T-cell (primary cell): ENCODE measurements at places on chromosomes 6 and 20. TPM values are rescaled to one million over a fixed set of nuclear protein-coding genes. Genes with fewer than 3 reads are reported as not detected.

POU5F1 gene
- 2.1 TPM for total RNA-seq

GRCh38 chr6:116363759-116364158 is 7.0 kb upstream of the DSE start:
- no peak for DNase-seq

- no peak for DNase-seq
Observed at GRCh38 chr6:36886950-36887618, 1.3 kb downstream of the C6orf89 start.

DNA sequence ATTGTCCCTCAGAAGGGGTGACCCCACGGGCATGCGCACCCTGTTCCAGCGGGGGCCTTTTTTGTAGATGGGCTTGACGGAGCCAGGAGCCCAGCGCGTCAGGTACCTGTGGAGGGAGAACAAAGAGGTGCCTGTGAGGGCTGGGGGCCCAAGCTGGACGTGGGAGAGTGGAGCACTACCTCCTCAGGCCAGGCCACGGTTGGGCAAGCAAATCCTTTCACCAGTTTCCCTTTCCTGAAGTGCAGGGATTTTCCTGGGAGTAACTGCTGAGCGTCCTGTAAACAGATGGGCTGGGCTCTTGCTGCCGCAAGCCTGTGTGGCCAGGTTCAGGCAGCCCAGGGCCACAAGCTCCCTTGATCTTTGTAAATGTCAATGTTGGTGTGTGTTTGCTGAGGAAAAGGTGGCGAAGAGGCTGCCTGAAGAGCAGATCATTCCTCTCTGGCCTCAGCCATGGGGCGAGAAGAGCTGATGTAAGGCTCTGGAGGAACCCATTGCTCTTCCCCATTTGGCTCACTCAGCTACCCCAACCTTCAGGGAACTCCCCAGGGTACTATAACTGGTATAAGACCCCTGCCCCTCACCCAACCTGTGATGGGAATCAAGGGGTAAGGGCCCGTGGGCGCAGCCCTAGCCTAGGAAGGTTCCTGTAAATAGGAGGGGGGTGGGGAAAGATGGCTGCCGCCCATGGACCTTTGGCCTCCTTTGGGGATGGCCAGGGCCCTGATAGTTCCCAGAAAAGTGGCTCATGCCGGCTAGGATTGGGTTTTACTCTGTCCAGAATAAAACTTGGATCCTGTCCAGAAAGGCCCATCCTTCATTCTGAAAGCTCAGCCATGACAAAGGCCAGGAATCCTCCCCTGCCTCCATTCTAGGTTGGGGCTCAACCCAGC is 15.5 kb downstream of the MRPS18A start:
- DNase-seq, result no peak

SLC52A3 gene
- total RNA-seq, result not detected

PROKR2 gene
- total RNA-seq, result not detected

DNA sequence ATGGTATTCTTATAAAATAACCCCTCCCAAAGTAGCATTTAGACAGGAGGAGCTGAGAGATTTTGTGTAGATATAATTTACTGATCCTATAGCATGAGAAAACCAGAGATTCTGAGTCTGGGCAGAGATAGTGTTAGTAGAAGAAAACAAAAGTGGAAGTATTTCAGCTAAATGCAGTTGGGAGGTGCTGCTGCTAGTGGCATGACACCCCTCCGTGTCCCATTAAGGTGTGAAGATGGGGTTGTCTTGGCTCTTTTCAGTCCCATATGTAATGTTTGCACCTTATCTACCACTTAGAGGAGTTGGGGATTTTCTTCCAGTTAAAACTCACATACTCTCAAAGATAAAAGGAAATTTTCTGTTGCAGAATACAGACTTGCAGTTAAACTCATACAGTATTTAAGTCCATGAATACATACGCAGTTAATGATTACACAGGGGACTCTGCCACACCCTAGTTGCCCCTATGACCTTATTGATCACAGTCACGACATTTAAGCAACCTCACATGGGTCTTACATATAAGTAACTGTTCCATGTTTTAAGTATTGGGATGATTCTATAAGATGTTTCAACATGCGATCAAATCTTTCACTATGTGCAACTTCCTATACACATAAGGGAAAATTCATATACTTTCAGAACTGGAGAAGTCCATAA is 11.5 kb downstream of the TAAR2 start:
- no peak for DNase-seq

DNA sequence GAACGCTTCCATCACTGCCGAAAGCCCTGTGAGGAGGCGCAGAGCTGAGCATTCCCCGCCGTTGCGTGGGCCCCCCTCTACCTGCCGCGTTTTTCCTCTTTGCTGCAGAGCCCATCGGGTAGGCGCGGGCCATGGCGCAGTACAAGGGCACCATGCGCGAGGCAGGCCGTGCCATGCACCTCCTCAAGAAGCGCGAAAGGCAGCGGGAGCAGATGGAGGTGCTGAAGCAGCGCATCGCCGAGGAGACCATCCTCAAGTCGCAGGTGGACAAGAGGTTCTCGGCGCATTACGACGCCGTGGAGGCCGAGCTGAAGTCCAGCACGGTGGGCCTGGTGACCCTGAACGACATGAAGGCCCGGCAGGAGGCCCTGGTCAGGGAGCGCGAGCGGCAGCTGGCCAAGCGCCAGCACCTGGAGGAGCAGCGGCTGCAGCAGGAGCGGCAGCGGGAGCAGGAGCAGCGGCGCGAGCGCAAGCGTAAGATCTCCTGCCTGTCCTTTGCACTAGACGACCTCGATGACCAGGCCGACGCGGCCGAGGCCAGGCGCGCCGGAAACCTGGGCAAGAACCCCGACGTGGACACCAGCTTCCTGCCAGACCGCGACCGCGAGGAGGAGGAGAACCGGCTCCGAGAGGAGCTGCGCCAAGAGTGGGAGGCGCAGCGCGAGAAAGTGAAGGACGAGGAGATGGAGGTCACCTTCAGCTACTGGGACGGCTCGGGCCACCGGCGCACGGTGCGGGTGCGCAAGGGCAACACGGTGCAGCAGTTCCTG is 693 bp downstream of the FAM50B start:
- DNase-seq, result no peak

KHDRBS2 gene
- total RNA-seq, result not detected

DNA sequence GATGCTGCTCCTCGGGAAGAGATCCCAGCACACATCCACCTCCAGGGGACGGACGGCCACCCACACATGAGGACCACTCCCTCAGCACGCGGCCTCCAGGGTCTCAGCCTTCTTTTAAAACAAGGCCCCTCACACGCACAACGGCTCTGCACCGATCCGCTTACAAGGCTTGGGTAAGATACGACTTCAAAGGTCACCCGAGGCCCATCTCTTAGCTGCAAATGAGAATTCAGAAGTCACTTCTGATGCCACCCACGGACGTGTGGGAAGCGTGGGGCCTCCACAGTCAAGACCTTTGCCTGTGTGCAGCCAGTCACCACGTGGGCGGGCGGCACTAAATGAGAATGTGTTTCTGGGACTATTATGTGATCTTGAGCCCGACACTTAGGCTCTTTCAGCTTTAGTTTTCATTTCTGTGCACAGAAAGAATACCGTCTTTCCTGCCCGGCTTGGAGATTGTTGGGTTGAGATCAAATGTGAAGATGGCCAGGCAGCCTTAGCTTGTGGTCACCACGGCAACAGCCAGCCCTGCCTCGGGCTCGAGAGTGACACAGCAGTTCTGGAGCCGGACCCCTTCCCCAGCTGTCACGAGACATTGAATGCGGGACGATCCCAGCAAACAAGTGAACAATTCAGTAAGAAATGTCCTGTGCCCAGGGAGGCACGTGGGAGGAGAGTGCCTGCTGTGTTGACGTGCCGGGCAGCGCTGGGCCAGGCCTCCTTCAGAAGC is 91.6 kb downstream of the RAMACL start:
- DNase-seq, result no peak

DNA sequence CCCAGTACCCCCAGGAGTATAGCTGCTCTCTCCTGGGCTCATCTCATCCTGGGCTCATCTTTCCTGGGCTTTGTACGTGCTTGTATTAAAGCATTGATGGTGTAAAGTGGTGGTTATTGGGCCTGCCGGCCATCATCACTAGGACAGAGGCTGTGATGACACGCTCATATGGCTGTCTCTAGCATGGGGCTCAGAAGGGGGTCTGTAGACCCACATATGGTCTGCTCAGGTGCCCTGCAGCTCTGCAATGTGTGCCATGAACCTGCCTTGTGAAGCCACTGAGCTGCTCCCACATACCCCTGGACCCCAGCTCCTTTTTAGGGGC is 143.4 kb downstream of the CDC5L start:
- DNase-seq, result no peak

DNA sequence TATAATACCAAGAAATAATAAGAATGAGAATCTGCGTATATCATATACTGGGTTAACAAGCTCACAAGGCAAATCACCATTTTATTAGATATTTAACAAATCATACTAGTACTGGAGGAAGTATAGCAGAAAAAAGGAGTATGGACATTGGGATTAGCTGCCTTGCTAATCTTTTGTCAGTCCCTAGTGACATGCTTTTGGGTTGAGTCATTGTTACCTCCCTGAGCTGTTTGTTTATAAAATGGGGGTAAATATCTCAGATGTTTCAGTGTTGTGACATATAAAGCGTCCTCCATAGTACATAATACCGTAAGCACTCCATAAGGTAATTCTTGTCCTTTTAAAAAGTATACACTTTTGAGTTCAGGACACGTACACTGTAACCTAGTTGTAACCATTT is 107.0 kb downstream of the ESR1 start:
- DNase-seq, result no peak

GRCh38 chr6:29516108-29516507 is 28.4 kb upstream of the MAS1L start:
- no peak for DNase-seq
